Neural progenitor cell (in vitro differentiated cells): ENCODE measurements at places on chromosomes 11 and 22. TPM values are rescaled to one million over a fixed set of nuclear protein-coding genes. Genes with fewer than 3 reads are reported as not detected.

OR52A5 gene
- total RNA-seq, result not detected in 2 replicates

MPEG1 gene
- total RNA-seq, result not detected in 2 replicates

FERMT3 gene
- total RNA-seq, result 0.31 TPM in 1 of 2 replicates, not detected in the other

DNA sequence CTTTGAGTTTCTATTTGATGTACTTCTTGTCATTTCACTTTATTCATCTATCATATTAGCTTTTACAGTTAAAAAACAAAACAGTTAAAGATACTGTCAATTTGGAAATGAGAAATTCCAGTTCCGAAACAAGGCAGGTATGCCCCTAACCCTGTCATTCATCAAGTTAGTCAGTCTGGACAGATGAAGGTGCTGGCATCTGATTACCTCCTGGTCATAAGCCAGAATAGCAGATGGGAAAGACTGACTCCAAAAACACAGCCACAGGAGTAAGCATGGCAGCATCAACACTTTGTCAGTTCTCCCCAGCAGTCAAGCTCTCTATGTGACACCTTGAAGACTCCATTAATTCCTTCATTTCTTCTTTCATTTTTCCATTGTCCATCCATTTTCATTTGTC, 4.3 kb downstream of the LRRC51 start:
- DNase-seq, result no peak

GRCh38 chr22:41504397-41504796, 35.5 kb downstream of the ACO2 start:
- no peak for DNase-seq

DNA sequence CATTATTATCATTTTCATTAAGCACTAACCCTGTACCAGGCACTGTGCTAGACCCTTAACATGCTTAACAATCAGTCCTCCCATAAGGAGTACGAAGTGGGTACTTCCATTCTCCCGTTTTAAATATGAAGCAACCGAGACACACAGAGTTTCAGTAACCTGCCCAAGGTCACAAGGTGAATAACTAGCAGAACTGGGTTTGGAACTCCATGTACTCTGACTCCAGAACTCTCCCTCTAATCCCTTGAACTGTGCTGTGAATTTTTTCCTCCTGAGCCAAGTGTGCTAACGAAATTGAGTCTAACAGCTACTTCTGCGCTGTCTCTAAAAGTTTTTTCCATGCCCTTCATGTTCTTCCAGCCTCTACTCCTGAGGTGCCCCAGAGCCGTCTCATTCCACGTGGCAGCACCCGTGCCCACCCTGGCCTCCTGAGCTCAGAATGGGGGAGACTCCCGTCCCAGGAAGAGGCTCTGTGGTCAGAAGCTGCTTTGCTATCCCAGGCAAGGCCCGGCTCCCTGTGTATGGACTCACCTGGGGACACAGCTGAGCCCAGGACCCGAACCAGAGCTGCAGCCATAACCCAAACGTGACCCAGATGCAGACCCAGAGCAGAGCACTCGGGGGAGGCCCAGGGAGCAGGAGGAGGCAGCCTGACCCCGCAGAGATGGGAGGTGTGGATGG, 8.6 kb upstream of the TRIM29 start:
- no peak for DNase-seq

DNA sequence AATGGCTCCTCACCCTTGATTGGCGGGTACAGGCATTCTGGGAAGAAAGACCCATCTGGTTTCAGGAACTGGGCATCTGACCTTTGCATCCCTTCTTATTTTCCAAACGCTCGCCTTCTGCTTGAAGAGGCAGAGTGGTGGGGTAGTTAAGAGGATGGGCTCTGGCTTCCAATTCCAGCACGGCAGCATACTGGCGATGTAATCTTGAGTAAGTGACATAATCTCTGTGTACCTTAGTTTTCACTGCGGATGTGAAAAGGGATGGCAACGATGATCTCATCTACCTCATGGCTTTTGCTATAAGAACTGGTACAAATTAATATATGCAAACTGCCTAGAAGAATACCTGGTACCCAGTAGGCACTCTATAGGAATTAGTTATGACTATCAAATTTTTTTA, 10.0 kb upstream of the TIMP3 start:
- no peak for DNase-seq

DNA sequence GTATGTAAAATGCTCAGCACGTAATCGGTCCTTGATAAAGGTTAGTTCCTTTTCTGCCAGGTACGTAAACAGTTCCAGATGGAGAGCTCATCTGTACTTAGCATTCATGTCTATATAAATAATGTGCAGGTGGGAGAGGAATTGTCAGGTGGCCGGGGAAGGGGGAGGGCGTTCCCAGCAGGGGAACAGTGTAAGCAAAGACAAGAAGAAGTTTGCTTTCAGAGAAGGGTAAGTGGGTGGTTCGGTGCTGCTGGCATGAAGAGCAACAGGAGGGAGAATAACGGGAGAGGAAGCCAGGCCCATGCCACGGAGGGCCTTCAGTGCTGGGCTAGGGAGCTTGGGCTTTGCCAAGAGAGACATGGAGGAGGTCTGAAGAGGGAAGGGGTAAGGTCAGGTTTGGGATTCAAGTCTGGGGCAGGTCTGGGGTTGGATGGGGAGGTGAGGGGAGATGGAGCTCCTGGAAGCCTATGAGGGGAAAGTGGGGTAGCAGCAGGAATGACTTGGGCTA, 11.4 kb upstream of the WNT11 start:
- DNase-seq, result no peak

DNA sequence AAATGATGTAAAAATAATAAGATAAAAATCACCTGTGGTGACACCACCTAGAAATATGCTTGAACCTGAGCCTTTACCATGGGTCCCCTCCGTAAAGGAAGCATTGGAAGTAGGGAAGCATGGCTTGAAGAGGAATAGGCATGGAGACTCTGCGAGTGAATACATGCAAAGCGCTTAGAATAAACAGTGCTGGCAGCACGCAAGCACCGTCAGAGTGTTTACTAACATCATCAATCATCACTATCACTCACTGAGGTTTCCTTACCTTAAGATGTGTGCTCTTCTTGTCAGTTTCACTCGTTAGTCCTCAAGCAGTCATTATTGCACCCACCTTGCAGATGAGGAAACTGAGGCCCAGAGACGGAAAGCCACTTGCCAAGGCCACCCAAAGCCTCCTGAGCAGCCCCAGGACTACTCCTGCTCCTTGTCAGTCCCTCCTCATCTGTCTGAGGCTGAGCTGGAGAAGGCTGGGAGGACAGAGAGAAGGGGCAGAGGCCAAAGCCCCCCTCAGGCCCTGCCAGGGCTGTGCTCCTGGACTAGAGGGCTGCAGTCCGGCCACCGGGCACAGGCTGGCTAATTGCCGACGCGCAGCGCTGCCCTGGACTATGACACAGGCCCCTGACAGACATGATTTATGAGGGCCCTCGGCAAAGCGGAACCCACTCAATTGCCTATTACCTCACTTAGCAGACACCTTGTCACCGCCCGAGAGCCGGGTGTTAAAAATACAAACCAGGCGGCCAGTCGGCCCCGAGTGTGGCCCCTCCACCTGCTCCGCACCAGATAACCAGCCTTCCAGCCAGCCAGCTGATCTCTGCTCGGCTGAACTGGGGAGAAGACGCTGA, 168.9 kb downstream of the MN1 start:
- no peak for DNase-seq

DNA sequence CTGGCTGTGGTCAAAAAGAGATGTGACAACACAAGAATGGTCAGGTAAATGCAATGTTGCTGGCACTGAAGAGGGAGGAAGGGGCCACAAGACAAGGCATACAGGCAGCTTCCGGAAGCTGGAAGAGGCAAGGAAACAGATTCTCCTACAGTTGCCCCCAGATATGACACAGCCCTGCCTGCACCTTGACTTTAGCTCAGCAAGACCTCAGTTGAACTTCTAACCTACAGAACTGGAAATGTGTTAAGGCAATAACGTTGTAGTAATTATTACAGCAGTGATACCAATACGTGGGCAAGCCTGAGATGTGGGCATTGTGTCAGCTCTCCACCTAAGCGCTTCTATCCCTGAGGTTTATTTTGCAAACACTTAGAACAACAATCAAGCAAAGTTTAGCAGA, 4.2 kb upstream of the KIAA0930 start:
- no peak for DNase-seq

DNA sequence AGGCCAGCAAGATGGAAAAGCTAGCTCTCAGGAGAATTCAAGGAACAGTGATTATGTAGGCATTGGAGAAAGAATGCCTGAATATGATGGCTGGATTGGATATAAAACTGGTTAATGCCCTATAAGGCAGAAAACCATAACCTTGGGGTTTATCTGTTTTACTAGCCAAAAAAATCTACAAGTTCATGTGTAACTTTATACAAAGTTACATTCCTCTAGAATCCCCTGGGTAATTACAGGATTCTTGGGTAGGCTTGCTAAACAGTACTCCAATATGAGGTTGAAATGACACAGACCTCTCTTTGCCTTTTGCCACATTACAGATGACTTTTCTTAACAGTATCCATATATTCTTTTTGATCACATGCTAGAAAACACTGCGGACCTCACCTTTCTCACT, 26.0 kb downstream of the TSPAN18 start:
- no peak for DNase-seq

DNA sequence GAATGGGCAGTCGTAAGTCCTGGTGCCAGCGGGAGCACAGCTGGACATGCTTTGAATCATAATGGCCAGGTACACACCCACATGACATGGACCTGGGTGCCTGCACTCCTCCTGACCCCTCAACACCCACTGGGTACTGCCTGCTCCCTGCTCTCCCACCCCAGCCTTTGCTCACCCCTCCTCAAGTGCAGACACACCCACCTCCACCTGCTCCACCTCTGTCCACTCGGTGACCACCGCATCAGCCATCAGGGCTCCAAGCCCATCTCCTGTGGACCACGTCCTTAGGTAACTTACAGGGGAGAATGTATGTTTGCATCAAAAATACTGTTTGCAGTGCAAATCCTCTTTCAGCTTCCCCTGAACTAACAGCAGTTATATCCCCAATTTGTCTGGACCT, 214.6 kb downstream of the BRD1 start:
- DNase-seq, result no peak

DNA sequence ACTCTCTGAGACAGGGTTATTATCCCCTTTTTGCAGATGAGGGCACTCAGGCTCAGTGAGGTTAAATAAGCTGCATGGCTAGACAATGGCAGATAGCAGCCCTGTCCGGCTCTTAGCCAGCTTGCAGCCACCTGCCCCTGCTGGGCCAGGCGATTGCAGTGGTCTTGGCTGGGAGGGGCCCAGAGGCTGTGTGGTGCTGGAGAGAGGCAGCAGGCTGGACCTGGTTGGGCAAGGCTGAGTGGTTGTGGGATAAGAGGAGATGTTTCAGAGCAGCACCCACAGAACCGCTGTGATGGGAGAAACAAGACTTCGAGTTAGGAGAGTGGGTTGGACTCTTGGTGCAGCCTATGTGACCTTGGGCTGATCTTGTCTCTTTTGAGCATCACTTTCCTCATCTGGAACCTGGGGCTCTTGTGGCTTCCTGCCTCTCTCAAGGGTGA, 25.5 kb downstream of the PTPRJ start:
- peak; percentile 86 for DNase-seq
